ENCODE measurements at places on chromosomes 2 and 18.

DNA sequence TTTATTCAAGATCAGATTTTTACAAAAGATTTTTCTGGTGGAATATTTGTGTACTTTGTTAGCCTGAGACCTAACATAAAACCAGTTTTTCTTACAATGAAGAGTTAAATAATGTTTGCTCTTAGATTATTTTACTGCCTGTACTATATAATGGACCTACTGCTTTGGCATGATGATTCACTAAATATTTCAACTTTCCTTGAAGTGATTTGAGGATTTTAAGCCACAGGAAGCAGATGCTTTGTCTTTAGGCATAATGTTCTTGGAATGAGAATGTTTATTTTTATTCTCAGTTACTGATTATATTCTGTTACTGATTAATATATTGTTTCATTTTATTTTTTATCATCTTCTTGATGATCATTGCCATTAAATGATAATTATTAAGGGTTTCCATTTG, 175.3 kb upstream of the LRP1B start:
- no peak for DNase-seq

DNA sequence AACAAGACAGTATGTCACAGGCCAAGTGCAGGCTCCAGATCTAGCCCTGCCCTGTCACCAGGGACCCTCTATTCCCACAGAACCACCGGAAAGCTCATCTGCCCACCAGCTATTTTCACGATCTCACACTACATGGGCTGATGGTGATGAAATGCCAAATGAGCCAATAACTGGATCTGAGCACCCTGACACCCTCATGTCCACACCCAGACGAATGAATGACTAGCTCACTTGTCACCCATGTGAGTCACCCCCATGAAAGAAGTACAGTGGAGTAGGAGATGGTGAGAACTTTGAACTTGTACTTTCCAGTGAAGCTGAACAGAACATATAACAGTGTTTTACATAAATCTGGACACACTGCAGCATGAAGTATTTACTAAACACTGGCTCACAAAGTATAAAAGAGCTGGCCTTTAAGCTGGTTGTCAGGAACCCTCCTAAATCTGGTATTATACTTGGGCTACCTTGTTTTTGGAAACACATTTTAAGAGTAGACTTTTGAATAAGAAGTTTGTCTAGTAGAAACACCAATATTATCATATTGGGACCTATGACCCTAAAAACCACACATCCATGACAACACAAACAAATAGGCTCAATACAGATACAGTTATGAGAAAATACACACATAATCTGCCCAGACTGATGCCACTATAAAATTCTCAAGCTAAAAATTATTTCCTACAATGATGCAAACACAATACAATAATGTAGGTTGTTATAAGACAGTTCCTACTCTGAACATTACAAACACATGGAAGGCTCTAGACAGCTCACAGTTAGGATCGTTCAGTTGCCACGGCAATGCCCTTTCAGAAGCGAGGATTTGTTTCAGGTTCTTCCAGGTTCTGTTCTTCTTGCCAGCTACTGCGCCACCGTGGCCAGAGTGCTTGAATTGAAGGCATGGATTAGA, 19.0 kb downstream of the INO80C start:
- DNase-seq, result peak; percentile 59

GRCh38 chr2:195270466-195271039, 386.5 kb upstream of the SLC39A10 start:
- DNase-seq, result no peak

- no peak for DNase-seq
These were observed 12.7 kb downstream of the USP39 start for GRCh38 chr2:85628658-85629057.

DNA sequence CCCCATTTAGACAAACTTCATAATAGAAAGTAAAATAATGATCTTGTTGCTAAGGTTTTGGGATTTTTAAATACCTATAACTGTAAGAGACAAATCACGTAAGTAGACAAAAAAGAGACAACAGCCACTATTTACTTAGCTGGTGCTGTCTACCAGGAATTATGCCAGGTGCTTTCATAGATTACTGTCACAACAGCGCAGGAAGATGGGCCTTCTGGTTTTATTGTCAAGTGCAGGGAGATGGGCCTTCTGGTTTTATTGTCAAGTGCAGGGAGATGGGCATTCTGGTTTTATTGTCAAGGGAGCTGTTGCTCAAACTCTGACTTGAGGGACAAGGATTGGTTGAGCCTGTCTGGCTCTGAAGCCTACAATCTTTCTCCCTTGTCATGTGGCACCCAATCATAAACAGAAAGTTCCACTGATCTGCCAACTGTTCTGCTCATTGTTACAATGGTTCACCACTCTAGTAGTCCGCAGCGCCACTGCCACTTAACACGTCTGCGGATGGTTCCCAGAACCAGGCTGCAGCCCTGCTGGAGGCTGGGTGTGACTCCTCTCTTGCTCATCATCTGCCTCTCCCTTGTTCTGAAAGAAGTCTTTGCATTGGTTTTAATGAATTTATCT, 95.0 kb downstream of the RNF144A start:
- DNase-seq, result no peak

DNA sequence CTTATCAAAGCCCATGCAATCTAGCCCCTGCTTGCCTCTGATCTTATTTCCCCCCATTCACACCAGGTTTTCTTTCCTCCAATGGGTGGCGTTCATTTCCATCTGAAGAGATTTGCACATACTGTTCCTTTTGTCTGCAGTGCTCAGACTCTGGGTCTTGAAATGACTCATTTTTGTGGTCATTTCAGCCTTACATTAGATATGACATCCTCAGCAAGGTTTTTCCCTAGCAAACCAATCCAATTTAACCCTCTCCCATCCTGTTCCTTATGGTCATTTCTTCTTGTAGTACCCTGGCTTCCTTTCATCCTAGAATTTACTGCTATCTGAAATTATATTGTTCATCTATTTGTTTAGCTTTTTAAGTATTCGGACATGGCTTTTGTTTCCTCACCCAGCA, 42.5 kb upstream of the SCN1A start:
- no peak for DNase-seq

GRCh38 chr18:45525301-45525700, 90.0 kb upstream of the SLC14A2 start:
- DNase-seq, result no peak

DNA sequence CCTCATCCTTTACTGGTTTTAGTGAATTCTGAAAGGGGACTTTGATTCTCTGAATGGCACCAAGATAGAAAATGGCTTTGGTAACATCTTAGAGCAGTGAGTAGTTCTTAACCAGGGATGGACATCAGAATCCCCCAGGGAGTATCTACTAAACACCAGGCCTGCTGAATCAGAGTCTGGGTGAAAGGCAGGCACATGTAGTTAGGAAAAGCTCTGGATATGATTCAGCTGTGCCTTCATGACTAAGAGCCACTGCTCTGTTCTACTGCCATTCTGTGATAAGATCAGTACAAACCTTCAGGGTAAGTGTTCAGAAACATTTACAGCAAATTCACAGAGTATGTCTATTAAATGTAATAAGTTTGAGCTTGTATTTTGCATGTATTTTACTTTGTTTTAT, 46.2 kb upstream of the B3GNT2 start:
- DNase-seq, result no peak

DNA sequence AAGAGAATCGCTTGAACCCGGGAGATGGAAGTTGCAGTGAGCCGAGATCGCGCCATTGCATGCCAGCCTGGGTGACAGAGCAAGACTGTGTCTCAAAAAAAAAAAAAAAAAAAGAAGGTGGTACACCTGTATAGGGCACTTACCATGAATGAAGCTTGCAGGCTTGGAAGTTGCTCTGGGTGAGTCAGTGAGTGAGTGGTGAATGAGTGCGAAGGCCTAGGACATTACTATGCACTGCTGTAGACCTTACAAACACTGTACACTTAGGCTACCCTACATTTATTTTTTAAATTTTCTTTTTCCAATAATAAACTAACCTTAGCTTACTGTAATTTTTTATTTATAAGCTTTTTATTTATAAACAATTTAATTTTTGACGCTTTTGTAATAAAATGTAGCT, 78.4 kb upstream of the ATG16L1 start:
- DNase-seq, result no peak
